ENCODE measurements at places on chromosomes 1 and 21.
A peak's percentile ranks its signal among the peaks of the same experiment; 100 is the strongest.

DNA sequence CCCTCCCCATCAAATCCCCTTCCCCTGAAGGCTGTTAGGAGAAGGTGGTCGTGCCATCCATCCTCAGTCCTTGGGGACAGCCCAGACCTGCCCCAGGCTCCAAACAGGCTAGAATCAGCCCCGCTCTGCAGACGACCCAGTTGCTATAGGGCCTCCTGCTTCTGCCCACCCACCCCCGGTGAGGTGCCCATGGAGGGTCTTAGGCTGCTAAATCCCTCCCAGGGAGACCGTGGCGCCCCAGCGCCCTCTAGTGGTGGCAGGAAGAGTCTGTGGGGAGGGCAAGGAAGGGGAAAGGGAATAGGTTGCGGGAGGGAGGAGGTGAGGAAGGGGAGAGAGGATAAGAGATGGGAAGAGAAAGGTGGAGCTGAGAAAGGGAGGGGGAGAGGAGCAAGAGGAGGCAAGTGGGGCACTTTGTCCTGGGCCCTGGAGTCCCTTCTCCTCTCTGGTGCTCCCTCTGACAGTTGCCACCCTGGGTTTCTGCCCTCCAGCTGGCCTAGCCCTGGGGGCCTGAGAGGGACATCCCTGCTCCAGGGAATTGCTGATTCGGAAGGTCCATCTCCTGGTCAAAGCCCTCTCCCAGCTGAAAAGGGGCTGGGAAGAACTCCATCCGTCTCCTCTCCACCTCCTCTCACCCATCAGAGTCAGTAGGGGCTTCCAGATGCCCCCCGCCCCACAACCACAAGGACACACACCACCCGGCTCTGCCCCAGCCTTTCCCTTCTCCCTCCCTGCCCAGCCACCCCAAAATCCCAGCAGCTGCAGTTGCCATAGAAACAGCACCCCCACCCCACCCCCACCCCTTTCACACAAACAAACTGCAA, 55.4 kb downstream of the CAMK2N1 start:
- H3K4me1 ChIP-seq, result no peaks in the 10 kb centered on the region
- no peak overlapping the region for H3K27ac ChIP-seq
- DNase-seq, result no peak
- no peaks in the 10 kb centered on the region for H3K27me3 ChIP-seq
- H3K36me3 ChIP-seq, result no peaks in the 10 kb centered on the region
- no peak overlapping the region for H3K4me3 ChIP-seq

DNA sequence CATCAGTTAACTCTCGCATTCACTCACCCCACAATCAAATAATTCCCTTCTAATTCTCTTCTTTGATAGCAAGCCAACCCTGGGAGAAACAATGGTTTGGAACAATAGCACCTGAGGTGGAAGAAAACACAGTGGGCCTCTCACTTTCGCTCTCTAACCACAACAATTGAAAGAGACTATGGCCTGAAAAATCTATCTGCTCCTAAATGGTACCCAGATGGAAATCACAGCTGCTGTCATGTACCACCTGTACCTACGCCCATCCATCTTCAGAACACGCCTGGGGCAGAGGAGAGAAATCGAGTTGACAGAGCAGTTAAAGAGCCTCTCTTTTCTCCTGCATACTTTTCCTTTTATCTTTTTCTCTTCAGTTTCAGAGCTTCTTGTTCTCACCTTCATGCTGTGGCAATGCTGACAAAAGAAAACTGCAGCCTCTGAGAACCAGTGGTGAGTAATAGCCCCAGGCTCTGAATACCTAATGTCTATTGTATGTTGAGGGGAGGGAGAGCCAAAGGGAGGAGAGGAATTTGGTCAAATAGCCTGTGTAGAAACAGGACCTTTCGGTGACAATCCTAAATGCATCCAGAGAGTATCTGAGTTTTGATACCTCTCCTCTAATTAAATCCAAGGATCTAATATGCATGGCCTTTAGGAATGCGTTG, 57.7 kb downstream of the ZC3H11B start:
- no peaks in the 10 kb centered on the region for H3K36me3 ChIP-seq
- no peak overlapping the region for H3K4me3 ChIP-seq
- H3K4me1 ChIP-seq, result peaks cover 10% of the 10 kb centered on the region
- no peak for DNase-seq

GRCh38 chr1:110859062-110859461, 13.9 kb upstream of the CD53 start:
- H3K27me3 ChIP-seq, result no peaks in the 10 kb centered on the region
- no peaks in the 10 kb centered on the region for H3K36me3 ChIP-seq
- no peaks in the 10 kb centered on the region for H3K4me1 ChIP-seq
- no peak overlapping the region for H3K27ac ChIP-seq
- DNase-seq, result no peak
- no peak overlapping the region for H3K4me3 ChIP-seq

- no peak overlapping the region for H3K4me3 ChIP-seq
- no peaks in the 10 kb centered on the region for H3K36me3 ChIP-seq
- peak overlapping the region; percentile 78 for H3K27ac ChIP-seq
- peaks cover 28% of the 10 kb centered on the region for H3K4me1 ChIP-seq
Observed at GRCh38 chr1:232704694-232705680, 75.1 kb upstream of the SIPA1L2 start.

DNA sequence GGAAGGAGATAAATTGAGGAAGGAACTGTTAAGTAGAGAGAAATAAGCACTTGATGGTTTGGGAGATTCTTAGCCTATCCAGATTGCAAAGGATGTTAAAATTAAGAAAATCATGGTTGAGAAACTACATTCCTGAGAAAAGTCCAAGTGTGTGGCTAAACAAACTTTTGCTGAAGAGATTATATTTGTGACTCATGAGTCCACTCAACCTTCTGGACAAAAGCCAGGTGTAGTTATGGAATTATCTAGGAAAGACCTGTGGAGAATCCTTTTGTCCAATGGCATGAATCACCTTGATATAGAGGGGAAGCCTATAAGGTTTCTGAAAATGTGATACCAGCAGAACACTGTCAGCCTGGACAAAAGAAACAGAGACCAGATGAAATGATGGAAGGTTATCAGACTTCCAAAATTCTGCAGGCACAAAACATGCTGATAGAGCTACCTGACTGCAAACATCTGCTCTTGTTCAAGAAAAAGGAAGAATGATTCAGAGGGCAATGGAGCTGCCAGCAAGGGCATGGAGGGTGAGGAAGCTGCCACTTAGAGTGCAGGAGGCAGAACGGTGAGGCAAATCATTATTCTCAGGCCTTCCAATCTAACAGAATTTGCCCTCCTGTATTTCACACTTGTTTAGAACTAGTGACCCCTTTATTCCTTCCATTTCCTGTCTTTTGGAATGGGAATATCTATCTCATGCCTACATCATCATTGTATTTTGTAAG, 300.6 kb upstream of the PRMT6 start:
- no peak for DNase-seq
- no peak overlapping the region for H3K27ac ChIP-seq
- no peaks in the 10 kb centered on the region for H3K36me3 ChIP-seq
- H3K4me3 ChIP-seq, result no peak overlapping the region

GRCh38 chr1:5910276-5910620, 82.0 kb downstream of the NPHP4 start:
- H3K27ac ChIP-seq, result no peak overlapping the region
- H3K4me1 ChIP-seq, result no peaks in the 10 kb centered on the region
- DNase-seq, result no peak
- H3K27me3 ChIP-seq, result no peaks in the 10 kb centered on the region
- H3K36me3 ChIP-seq, result peaks cover 2% of the 10 kb centered on the region
- no peak overlapping the region for H3K4me3 ChIP-seq

- no peak overlapping the region for H3K4me3 ChIP-seq
- no peaks in the 10 kb centered on the region for H3K4me1 ChIP-seq
- no peaks in the 10 kb centered on the region for H3K27me3 ChIP-seq
- H3K36me3 ChIP-seq, result no peaks in the 10 kb centered on the region
- no peak overlapping the region for H3K27ac ChIP-seq
- no peak for DNase-seq
Observed at GRCh38 chr1:29332204-29332603, 95.9 kb downstream of the PTPRU start.

DNA sequence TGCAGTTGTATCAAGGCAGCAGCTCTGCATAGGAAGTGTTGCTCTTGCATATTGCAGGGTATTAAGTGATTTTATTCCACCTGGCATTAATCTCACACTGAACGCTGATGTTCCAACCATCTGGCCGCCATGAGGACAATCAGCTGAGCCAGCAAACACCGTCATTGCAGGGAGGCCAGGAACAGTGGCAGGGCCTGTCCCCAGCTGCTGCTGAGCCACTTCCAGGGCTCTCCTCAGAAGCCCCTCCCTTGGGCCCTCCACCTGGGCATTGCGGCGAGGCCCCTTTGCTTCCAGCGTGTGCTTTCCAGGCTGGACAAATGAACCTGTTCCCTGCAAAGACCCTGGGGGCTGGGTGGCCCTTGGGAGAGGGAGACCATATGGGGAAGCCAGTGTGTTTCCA, 171.6 kb upstream of the C1orf174 start:
- no peak for DNase-seq
- H3K27ac ChIP-seq, result no peak overlapping the region
- H3K36me3 ChIP-seq, result no peaks in the 10 kb centered on the region
- no peak overlapping the region for H3K4me3 ChIP-seq
- no peaks in the 10 kb centered on the region for H3K27me3 ChIP-seq

GRCh38 chr1:55986003-55986402, 593.4 kb downstream of the PLPP3 start:
- no peak overlapping the region for H3K4me3 ChIP-seq
- DNase-seq, result no peak
- no peak overlapping the region for H3K27ac ChIP-seq
- peaks cover 7% of the 10 kb centered on the region for H3K4me1 ChIP-seq
- H3K36me3 ChIP-seq, result no peaks in the 10 kb centered on the region
- no peaks in the 10 kb centered on the region for H3K27me3 ChIP-seq

DNA sequence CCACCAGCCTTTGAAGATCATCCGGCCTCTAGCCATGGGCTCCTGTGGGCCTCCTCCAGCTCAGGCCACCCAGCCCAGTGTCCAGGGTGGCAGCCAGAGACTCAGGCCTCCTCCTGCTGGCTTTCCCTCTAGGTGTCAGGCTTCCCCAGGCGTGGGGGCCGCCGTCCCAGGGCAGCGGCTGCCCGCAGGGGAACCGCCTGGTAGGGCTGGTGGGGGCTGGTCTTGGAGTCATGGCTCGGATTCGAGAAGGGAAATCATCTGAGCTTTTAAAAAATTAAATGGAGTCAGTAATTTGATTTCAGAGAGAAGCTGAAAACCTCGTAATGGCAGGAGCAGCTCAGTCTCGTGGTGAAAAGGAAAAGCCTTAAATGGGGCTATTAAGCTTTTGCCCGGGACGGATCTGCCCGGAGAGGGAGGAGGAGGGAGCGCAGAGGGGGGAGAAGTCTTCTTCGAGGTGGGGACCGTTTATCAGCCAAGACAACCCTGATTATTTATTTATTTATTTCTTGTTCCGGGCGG, 66.4 kb upstream of the TARDBP start:
- H3K4me3 ChIP-seq, result no peak overlapping the region
- no peak overlapping the region for H3K27ac ChIP-seq
- DNase-seq, result no peak
- peaks cover 25% of the 10 kb centered on the region for H3K4me1 ChIP-seq

- DNase-seq, result no peak
- no peak overlapping the region for H3K27ac ChIP-seq
- no peaks in the 10 kb centered on the region for H3K36me3 ChIP-seq
- no peaks in the 10 kb centered on the region for H3K4me1 ChIP-seq
- no peaks in the 10 kb centered on the region for H3K27me3 ChIP-seq
Observed at GRCh38 chr1:206021626-206022365, 1.9 kb downstream of the CTSE start.

- H3K4me3 ChIP-seq, result no peak overlapping the region
- DNase-seq, result peak; percentile 69
- no peaks in the 10 kb centered on the region for H3K36me3 ChIP-seq
- H3K27me3 ChIP-seq, result no peaks in the 10 kb centered on the region
- no peaks in the 10 kb centered on the region for H3K4me1 ChIP-seq
Observed at GRCh38 chr1:227893300-227893948, 54.3 kb downstream of the WNT9A start.

GRCh38 chr1:3022976-3023375, 1.7 kb downstream of the ACTRT2 start:
- no peaks in the 10 kb centered on the region for H3K27me3 ChIP-seq
- no peak overlapping the region for H3K27ac ChIP-seq
- no peaks in the 10 kb centered on the region for H3K36me3 ChIP-seq
- H3K4me3 ChIP-seq, result no peak overlapping the region
- H3K4me1 ChIP-seq, result no peaks in the 10 kb centered on the region
- DNase-seq, result no peak

DNA sequence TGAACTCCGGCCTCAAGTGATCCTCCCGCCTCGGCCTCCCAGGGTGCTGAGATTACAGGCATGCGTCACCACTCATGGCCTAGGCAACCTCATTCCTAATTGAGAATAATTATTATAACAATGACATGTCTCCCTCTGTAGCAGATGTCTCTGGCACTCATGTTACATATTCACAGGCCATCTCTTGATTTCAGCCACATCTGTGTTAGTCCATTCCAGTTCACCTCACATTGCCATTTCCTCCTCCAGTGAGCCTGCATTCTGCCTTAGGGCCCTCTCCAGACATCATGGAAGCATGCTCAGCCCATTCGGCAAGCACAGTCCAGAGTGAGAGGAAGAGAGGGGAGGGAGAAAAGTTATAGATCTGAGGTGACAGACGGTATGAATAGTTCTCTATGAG, 32.5 kb downstream of the CDKN2C start:
- H3K27ac ChIP-seq, result no peak overlapping the region
- H3K4me1 ChIP-seq, result no peaks in the 10 kb centered on the region
- no peak overlapping the region for H3K4me3 ChIP-seq
- H3K36me3 ChIP-seq, result no peaks in the 10 kb centered on the region
- DNase-seq, result no peak
- H3K27me3 ChIP-seq, result no peaks in the 10 kb centered on the region

DNA sequence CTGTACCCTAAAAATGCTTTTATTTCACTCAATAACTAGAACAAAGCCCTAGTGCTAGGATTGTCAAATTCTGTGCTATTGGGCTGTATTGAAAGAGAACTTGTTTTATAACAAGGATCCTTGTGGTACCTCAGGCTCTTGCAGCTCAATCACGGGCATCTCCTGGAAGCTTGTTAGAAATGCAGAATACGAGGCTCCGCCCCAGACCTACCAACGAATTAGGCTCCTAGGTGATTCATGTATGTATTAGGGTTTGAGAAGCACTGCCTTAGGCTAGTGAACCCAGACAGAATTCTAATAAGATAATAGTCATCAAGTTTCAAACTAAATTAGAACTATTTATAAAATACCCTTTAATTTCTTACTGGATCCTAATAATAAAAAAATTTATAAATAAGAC, 45.6 kb downstream of the ZZZ3 start:
- H3K36me3 ChIP-seq, result no peaks in the 10 kb centered on the region
- no peaks in the 10 kb centered on the region for H3K4me1 ChIP-seq

DNA sequence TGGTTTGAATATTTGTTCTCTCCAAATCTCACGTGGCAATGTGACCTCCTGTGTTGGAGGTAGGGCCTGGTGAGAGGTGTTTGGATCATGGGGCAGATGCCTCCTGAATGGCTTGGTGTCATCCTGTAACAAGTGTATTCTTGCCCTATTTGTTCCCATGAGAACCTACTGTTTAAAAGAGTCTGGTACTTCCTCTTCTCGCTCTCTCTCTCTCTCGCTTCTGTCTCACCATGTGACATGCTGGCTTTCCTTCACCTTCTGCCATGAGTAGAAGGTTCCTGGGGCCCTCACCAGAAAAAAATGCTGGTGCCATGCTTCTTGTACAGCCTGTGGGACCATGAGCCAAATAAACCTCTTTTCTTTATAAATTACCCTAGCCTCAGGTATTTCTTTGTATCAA, 8.4 kb upstream of the PAXBP1 start:
- no peak for DNase-seq
- no peaks in the 10 kb centered on the region for H3K36me3 ChIP-seq
- no peak overlapping the region for H3K27ac ChIP-seq

All from vagina (tissue), 2 donors.